ENCODE measurements at places on chromosomes 3 and 15.

- DNase-seq: no peak
These were observed 15.7 kb downstream of the LYZL4 start for GRCh38 chr3:42394579-42395288.

DNA sequence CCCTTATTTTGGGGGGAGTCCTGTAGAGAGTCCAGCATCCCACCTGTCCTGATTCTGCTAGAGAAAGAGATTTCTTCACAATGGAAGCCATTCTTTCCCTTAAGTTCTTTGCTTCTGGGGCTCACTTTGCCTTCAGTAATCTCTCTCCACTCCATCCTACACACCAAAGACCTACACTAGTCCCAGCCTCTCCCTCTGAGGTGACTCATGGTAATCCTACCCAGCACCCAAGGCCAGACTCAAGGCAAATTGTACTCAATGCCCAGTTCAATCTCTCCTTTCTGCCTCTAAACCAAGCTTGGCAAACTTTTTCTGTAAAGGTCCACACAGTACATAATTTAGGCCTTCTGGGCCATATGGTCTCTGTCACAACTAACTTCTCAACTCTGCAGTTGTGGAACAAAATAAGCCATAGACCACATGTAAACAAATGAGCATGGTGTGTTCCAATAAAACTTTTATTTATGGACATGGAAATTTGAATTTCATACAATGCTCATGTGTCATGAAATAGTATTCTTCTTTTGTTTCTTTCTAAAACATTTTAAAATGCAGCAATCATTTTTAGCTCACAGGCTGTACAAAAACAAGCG, 72.5 kb downstream of the MRPL46 start:
- DNase-seq: no peak

DNA sequence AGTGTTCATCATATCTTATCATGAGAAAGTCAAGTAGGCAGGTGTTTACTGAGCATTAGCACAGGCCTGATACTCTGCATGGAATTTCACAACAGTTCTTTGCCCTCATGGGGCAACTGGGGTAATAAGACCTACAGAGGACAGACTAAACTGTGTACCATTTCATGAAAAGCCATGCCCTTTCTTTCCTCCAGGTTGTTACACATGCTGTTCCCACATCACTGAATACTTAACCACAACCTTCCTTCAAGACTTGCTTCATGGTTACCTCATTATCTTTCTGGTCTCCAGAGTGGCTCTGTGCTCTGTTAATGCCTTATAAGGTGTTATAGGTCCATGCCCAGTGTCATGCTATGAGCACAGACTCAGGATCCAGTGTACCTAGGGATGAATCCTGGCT, 28.2 kb upstream of the RSL24D1 start:
- no peak for DNase-seq

DNA sequence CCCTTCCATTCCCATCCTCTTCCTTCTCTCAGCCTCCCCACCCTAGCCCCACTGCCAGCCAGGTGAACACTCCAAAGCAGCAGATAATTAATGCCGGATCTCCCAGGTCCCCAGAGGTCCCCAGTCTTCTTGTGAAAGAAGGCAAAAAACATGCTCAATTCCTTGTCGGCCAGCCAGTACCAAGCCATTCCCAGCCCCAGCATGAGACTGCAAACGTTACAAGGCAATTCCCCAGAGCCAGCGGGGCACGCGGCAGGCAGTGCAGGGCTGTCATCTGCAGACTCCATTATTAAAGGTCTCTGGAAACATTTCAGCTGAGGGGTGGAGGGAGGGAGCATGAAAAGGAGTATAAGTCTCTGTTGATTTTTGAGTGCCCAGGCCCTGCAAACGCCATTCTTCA, 117.8 kb downstream of the XXYLT1 start:
- DNase-seq: no peak

GRCh38 chr15:72585476-72586058, 68.9 kb upstream of the GOLGA6B start:
- no peak for DNase-seq

- DNase-seq: no peak
These were observed 569.2 kb upstream of the RGMA start for GRCh38 chr15:93658026-93658816.

DNA sequence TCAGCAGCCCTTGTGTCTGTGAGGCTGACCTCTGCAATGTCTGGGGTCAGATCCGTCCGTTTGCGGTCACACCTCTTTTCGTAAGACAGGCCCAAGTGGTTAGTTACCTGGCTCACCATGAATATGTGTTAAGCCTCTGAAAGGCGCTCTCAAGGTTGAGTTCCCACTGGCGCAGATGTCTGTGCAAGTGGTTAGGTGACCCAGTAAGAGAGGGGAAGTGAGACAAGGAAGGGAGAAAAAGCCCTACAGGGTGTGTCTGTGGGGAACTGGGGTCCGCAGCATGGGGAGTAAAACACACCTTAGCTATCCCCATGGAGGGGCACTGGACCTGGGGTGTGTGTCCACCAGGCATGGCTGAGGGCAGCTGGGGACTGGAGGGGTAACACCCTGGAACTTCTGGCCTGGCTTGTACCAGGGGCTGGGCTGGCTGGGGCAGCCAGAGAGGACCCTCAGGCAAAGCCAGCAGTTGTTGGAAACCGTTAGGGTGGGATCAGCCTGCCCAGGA, 391.6 kb upstream of the PROK2 start:
- no peak for DNase-seq

DNA sequence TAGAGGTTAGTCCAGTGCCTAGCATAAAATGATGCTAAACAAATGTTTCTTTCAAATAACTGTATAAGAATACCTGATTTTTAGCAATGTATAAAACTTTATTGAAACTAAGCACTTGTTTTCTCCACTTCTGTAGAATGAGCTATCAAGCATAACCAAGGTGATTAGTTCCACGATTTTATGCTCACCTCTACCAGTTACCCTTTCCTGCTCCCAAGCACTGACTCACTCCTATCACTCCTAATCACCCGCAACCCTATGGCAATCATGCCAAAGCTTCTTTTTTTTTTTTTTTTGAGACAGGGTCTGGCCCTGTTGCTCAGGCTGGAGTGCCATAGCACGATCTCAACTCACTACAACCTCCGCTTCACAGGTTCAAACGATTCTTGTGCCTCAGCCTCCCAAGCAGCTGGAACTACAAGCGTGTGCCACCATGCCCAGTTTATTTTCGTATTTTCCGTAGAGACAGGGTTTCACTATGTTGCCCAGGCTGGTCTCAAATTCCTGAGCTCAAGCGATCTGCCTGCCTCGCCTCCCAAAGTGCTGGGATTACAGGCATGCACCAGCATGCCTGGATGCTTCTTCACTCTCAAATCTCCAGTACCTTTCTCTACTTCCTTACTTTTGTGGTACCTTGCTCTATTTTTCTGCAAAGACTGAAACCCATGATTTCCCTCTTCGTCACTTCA, 3.9 kb downstream of the HSPBAP1 start:
- DNase-seq: no peak

- DNase-seq: no peak
These were observed 162.4 kb upstream of the LRTM1 start for GRCh38 chr3:55090291-55090690.

- DNase-seq: no peak
These were observed 195.3 kb upstream of the LYSMD4 start for GRCh38 chr15:99928429-99928981.

DNA sequence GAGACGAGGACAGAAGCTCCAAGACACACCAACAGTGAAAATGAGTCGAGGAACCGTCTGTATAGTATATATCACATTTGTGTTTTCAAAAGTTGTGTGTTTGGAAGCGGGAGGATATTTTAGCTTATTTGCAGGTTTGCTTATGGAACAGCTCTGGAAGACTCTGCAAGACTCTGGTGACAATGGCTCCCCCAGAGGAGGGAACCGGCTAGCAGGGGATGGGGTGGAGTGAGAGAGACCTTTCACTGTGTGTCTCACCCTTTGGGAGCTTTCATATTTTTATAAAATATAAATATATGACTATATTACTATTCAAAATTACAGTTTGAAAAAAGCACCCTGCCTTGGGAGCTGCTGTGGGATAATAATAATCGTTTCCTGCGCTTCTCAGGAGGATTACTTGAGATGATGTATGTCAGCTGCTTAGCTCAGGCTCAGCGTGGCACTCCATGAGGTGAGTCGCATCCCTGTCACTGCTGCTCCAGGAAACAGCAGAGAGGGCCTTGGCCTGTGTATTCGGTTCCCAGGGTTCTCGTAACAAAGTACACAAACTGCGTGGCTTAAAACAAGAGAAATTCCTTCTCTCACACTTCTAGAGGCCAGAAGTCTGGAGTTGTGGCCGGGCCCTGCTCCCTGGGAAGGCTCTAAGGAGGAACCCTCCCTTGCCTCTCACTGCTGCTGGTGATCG, 183.9 kb downstream of the FAM43A start:
- DNase-seq: no peak

DNA sequence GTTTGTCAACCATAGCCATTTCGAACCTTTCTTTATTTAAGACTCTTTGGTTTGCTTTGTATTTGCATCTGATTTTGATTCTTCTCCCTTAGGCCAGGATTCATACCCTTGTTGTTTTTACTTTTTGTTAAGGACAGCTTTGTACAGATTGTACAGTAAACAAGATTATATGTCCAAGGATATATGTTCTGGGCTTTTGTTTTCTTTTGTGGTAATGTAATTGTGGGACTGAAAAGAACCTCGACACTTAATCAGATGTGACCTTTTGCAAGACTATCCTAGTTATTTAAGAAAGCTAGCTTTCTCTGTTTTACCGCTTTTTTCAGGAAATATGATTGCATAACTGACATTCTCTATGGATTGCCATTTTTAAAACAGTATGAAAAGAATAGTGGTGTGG, 67.0 kb upstream of the SAMMSON start:
- no peak for DNase-seq

GRCh38 chr3:100978011-100978659, 15.1 kb downstream of the ABI3BP start:
- no peak for DNase-seq

DNA sequence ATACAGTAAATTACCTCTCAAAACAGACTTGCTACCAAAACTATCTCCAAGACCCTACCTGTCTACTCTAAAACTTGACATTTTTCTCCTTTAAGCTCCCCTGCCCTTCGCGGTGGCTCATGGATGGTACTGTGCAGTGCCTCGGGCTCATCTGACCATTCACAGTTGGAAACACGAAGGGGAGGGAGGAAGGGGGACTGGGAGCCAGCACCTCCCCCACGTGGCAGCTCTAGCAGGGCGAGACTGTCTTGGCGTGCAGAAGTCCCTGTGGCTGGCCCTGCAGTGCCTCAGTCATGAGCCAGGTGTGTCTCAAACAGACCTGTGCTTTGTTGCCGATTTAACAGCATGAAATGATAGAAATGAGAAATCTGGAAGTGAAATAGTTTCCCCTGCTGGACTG, 372.0 kb downstream of the GABRG3 start:
- DNase-seq: no peak

DNA sequence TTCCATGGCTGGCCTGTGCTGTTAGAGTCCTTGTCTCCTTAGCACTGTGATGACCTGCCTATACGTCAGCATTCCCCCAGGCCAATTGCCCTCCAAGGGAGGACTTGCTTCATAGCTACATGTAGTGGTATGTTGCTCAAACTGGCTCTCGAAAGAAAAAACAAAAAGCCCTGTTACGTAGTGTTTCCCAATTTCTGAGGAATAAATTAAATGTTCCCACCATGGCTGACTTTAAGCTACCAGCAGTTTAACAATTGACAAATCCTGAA, 54.6 kb downstream of the WNT7A start:
- DNase-seq: no peak

- DNase-seq: no peak
These were observed 1092.2 kb upstream of the CFAP20DC start for GRCh38 chr3:60142009-60142408.

DNA sequence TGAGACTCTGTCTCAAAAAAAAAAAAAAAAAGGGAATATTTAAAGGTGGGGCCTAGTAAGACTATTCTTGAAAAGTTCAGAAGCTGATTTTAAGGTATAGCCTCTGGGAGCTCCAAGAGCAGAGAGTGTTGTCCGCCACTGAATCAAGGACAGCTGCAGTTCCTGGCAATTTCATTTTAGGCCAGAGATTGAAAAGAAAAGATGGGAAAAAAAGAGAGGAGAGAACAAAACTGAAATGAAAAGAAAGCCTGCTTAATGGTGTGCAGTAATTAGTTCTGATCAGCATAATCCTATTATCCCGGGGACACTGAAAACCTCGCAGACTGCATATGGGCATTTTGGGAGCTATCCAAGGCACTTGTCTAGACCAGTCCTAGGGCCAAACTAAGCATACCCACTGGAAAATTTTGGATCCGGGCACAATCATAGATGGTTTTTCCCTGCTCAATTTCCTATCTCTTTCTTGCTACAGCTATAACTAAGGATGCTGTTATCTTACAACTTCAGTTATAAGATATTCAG, 43.2 kb downstream of the EHHADH start:
- DNase-seq: no peak

GRCh38 chr15:79315623-79316328, 4.9 kb downstream of the TMED3 start:
- no peak for DNase-seq

DNA sequence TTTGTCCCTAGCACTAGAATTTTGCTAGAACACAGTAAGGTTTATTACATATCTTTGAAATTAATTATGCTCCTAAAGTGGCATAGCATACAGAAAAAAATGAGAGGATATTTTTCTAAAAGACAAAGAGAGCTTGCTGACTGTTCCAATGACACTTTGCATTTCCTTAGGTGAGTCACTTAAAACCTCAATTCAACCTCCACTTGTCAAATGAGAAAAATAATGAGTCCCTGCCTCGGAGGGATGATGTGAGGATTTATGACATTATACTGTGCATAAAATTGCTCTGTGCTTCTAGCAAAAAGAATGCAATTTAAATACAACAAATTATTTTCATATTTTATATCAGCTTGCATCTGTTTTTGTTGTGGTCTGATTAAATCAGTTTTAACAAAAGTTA, 1417.0 kb upstream of the ALCAM start:
- DNase-seq: no peak

DNA sequence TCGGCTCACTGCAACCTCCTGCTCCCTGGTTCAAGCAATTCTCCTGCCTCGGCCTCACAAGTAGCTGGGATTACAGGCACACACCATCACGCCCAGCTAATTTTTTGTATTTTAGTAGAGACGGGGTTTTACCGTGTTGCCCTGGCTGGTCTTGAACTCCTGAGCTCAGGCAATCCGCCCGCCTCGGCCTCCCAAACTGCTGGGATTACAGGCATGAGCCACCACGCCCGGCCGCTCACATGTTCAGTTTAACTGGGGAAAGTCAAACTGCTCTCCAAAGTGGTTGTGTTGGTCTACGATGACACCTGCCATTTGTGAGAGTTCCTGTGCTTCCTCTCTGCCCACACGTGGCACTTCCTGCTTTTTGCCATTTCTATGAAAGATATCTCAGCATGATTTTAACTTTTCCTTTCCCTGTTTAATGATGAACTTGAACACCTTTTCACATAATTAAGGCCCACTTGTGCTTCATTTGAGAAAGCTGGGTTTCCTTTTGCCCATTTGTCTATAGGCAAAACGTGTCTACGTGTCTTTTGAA, 877 bp upstream of the GP5 start:
- no peak for DNase-seq

DNA sequence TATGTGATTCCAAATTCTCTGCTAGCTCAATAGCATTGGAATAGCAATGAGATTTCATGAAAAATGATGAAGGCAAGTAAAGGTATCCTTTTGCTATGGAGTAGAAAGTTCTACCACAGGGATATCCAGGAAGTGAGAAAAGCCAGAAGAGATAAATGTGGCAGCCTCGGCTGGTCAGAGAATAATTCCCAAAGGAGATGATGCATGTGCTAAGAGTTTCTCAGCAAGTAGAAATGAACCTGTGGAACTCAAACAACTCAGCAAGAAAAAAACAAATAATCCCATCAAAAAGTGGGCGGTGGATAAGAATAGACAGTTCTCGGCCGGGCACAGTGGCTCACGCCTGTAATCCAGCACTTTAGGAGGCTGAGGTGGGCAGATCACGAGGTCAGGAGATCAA, 38.2 kb downstream of the ALS2CL start:
- peak; percentile 5 for DNase-seq
